ENCODE measurements at places on chromosomes 16 and 17.

DNA sequence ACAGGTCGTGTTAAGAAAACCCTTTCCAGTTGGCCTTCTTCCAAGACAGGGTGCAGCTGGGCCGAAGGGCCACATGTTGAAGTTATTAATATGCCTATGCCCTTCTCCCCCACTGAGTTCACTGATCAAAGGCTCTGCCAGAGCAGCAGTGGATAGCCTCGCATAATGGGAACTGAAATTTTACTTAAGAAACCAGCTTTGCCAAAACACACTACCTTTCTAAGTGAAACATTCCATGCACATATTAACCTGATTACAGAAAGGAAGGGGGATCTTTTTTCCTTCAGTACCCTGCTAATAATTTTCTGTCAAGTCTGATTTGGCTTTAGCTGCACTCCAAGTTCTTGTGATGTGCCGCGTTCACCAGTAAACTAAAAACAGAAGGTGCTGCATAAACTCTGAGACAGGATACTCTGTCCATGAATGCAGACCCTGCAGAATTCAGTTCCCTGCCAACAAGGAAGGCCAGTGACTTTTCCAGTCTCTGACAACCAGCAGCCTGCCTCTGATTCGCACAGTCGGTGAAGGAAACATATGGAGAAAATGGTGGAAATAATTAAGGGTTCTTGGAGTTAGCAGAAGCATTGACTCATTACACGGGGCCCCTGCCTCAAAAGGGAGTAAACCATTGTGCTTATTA, 283.8 kb downstream of the ZFHX3 start:
- DNase-seq = no peak

DNA sequence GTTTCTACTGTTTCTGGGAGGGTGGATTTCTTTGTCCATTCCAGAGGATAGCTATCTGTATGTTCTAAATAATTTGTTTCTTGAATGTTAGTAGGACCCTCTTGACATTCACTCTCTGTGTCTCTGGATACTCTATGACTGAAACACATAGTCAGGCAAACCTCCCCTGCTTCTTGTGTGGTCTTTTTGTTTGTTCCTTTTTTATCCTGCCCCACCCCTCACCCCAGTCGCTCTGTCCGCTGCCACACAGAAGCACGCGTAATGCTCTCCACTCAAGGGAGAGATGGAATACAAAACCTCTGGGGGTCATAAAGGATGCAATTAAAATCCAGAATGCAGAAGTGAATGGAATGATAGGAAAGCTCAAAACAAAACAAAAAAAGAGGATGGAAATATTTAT, 253.1 kb downstream of the RBFOX1 start:
- no peak for DNase-seq

DNA sequence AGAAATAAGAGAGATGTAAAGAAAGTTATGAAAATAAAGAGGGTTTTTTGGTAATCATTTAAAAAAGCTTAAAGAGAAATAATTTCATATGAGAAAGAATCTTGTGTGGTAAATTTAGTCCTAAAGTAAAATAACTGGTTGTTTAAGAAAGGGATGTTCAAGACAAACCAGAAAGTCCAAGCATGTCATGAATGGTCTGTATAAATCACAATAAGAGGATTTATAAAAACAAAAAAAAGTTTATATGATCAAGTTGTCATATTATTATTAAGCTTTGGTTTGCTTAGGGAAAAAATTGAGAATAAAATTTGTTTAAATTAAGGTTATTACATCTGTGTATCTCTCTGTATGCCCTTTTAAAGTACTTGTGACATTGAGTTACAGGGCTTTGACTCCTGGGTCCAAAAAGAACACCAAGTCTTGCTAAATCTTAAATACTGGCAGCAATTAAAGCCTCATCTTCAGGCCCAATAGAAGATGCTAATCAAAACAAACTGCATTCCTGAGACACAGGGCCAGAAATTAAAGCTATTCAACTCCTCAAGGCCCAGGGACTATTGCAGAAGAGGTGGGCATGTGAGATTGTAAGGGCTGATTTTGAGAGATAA, 15.6 kb upstream of the TRIM25 start:
- no peak for DNase-seq

DNA sequence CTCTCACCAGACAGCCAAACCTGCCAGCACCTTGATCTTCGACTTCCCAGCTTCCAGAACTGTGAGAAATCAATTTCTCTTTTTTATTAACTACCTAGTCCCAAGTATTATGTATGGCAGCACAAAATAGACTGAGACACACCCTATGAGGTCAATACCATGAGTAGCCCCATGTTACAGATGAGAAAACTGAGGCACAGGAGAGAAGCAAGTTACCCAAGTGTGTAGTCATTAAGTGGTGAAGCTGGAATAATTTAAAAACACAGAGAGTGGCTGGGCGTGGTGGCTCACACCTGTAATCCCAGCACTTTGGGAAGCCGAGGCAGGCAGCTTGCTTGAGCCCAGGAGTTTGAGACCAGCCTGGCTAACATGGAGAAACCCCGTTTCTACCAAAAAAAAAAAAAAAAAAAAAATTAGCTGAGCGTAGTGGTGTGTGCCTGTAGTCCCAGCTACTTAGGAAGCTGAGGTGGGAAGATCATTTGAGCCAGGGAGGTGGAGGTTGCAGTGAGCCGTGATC, 4.9 kb downstream of the NQO1 start:
- DNase-seq = no peak

DNA sequence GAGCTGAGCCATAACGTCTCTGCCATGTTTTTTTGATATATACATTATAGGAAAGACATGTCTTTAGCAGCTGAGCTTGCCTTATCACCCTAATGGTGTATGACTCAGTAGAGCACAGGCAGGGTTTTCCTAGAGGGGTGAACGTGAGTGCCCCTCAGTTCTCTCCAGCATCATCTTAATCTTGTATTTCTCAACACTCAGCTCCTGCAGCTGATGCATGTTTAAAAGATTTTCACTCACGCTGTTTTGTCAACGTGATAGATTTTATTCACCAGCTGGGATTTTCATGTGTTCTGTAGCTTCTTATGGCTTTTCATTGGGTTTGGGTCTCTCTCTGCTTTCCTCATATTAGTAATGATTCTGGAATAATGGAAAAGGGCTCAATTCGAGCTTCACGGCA, 186.0 kb upstream of the PMFBP1 start:
- no peak for DNase-seq

DNA sequence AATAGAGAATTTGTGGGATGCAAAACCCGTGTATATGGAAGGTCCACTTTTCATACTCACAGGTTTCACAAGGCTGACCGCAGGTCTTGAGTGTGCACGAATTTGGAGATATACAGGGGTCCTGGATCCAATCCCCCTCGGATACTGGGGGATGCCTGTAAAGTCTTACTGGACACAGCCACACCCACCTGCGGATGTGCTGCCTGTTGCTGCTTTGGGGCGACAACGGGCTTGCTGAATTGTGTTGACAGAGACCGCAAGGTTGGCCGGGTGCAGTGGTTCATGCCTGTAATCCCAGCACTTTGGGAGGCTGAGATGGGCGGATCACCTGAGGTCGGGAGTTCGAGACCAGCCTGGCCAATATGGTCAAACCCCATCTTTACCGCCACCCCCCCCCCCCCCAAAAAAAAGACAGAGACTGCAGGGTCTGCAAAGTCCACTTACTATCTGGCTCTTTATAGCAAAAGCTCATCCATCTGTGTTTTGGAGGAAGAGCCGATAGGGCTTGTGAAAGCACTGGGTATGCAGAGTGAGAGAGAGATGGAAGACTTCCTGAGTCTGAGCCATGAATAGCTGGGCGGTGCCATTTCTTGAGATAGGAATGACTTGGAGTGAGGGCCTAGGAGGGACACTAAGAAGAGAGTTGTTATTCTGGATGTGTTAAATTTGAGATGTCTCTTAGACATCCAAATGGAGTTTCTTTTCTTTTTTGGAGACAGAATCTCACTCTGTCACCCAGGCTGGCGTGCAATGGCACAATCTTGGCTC, 6.4 kb upstream of the COG1 start:
- no peak for DNase-seq

GRCh38 chr17:66678827-66679226, 156.1 kb upstream of the CACNG5 start:
- no peak for DNase-seq

DNA sequence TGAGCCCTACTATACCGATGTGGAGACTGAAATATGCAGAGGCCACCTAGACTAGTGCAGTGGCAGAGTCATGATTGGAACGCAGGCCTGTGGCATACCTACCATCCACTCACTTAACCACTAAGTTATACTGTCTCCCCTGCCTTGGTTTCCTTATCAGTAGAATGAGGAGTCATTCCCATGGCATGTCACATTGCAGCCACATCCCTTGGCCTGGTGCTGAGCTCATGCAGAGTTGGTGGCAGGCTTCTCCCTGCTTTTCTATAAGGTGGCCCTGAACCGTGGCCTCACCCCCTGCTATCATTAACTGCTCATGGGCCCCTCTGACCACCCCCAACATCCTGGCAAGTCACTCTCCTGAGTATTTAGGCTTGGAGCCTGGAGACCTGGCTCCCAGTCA, 212.5 kb downstream of the KATNIP start:
- no peak for DNase-seq

DNA sequence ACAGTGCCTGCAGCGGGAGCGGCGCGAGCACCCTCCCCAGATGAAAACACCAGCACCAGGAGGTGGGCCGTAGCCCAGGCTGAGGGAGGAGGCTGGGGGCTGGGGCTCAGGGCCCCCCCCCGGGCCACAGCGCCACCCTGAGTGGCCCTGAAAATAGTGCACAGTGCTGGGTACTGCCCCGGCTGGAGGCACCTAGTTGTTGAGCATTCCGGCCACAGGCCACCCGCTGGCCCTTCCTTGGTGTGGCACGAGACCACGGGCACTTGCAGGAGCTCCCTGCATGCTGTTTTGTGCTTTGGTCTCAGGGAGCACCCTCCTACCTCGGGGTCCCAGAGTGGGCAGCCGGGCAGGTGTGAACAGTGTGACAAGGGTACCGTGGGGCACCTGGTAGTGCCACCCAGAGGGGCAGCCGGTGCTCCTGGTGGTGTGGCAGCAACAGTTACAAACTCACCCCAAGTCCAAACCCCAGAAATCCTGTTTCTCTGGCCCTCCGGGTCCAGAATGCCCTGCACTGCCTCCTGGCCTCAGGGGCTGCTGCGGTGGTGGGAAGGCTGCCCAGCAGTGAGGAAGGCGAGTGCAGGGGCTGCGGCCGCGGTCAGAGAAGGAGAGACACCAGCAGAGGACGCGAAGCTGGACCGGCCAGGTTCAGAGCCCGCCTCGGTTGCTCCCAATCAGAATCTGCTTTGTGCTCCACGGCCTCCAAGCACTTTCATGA, 11.9 kb downstream of the FSCN2 start:
- no peak for DNase-seq

DNA sequence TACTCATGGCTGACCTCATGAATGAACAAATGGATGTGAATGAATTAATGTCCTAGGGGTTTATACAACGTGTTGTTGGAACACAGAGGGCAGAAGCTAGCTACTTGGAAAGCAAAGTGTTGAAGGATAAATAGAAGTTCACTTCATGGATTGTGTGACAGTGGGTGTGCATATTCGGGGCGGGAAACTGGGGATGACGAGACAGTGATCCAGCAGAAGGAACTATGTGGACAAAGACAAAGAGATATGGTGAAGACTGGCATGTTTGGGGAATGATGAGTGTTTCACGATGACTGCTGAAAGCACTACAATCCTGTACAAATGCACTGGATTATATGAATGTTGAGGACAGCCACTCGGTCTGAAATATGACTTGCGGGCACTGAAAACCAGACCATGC, 250.5 kb upstream of the C16orf82 start:
- DNase-seq = no peak

GRCh38 chr17:5304636-5305035, 22.6 kb downstream of the RABEP1 start:
- DNase-seq = no peak

- DNase-seq = no peak
Measured at GRCh38 chr16:28592511-28592910, 4.3 kb downstream of the SULT1A2 start.

DNA sequence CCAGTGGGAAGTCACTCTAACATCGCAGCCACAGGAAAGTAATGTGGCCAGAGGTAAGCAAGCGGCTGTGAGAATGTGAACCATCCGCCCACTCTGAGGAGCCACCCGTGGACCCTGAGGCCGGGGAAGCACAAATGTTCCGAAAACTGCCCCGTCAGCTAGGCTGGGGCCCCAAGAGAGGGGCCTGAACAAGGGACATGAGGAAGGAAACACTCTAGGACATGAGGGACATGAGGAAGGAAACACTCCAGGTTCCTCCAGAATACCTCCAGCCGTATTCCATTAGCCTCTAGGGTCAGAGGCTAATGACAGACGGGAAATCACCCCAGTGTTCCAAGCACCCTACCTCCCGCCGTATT, 317 bp downstream of the TEFM start:
- DNase-seq = peak; percentile 37

GRCh38 chr17:35088881-35089585, 25.5 kb upstream of the RFFL start:
- peak; percentile 88 for DNase-seq

- DNase-seq = no peak
Measured at GRCh38 chr17:65495122-65496055, 66.1 kb downstream of the AXIN2 start.
